ENCODE measurements at places on chromosomes 5 and 9.

GRCh38 chr5:123087173-123088030, 1.6 kb upstream of the PRDM6 start:
- no peak for DNase-seq

- DNase-seq, result no peak
Observed at GRCh38 chr5:98804066-98804465, 30.6 kb downstream of the RGMB start.

DNA sequence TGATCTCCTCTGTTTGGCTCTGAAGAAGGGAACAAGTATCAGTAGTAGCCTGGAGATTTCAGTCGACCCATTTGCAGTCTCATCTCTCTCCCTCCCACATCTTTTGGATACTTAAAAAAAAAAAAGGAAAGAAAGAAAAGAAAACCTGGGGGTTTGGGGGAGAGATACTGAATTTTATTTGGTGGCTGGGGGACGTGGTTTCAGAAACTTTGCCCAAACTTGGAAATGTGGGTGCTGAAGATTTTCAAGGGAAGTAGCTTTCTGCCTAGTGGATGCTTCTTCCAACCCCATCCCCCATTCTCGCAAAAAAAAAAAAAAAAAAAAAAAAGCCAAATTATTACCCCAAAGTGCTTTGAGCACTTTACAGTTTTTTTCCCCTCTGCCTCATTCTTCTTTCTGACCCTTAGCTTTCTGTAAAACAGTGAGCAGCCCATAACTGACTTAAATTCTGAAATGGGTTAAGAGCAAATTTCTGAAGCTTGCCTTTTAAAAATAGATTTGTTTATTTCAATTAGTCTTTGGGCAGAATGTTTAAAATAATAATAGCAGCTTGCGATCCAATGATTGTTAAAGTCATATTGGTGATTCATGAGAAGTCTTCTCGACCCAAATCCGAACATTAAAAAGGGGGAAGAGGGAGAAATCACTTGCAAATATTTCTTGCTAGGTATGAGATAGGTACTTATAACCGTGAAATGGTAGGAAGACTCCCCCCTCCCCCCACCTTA, 894 bp downstream of the FST start:
- no peak for DNase-seq

DNA sequence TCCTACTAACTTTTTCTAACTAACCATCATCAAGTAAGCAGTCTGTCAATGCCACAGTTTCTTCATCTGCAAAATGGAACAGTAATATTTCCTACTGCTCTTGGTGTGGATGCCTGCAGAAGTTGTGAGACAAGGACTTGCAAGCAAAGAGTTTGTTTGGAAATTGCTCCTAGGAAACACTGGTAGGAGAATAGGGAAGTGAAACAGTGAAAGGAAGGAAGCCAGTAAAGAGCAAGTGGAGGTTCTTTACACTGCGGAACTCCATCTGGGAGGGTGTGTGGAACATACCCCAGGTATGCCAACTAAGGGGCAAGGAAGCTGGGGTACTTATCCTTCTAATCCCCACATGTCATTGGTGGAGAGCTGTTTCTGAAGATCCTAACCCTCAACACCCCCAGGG, 119.9 kb downstream of the FOXD1 start:
- no peak for DNase-seq

GRCh38 chr9:12954441-12954840, 179.6 kb downstream of the LURAP1L start:
- DNase-seq, result no peak

DNA sequence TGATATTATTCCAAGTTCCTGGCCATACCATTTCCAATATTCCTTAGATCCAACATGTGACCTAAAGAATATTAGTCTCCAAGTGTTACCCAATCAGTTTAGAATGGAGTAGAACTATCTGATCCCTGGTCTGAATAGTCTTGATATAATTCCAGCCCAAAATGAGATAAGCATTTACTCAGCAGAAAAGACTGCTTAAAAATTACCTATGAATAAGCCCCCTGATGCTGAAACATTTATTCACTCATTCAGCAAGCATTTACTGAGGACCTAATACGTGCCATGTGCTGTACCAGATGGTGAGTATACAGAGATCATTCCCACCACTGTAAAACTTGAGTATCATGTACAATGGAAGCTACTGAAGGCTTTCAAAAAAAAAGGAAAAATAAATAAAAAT, 157.0 kb downstream of the FAM114A2 start:
- DNase-seq, result no peak

DNA sequence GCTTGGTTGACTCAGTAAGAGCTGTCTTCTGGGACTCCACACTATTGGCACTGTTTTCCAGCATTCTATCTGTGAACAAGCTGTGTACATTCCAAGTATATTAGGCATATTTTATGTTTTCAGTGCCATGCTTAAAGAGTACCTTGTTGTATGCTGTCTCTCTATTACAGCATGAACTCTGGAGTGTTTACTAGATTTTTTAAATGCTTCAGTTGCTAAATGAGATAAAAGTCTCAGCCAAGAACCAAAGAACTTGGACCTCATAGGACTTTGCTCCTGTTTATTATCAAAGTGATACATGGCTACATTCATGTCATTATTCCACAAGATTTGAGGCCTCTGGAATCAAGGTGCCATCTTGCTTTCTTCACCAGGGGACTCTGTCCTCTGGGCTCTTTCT, 167.2 kb downstream of the C9orf152 start:
- no peak for DNase-seq

DNA sequence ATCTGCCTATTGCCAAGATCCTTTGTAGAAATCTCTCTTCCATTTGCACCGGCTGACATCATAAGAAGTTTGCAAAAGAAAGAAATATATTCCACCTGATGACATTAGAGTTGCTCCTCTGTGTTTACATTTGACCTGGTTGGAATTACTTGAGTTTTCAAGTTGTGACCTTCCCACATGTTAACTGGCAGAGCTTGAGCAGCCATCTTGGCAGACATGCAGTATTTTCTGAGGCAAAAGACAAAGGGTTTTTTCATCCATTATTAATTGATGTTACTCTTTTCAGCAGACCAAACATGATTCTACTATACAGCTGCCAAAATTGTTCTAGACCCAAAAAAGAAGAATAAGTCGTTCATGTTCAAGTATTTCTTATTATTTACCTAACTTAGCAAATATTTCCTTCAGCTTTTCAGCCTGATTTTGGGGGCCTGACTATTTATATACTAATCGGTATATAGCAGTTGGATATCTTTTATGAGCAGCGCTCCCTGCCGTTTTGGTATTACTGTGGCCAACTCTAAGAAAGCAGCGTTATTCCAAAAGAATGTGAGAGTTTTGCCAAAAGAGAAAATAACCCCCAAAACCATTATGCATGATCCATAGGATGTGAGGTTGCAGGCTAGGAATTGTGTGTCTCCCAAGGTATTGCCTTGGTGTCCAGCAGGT, 212.9 kb downstream of the PBX3 start:
- no peak for DNase-seq

- no peak for DNase-seq
Observed at GRCh38 chr9:16387382-16387781, 483.1 kb downstream of the BNC2 start.

- peak; percentile 90 for DNase-seq
Observed at GRCh38 chr5:611731-612486, at the start of gene CEP72. CEP72 (plus strand) TSS chr5:612340; CDS start chr5:612362, 22 bp downstream.

- no peak for DNase-seq
Observed at GRCh38 chr5:96516631-96517071, 83.6 kb upstream of the PCSK1 start.

DNA sequence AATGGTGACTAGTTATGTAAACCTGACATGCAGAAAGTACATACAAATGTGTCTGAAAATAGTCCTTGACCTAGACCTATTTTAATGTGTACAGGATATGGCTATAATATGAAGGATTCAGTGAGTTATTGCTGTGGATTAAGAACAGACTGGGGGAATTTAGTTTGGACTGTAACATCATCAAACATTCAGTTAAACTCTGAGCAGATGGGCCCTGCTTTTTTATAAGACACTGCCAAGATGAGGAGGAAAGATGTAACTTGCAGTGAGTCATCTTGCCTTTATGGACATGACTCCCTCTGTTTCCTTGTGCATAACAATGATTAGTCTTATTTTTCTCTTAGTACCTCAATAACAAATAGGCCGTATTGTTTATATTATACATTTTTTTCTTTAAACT, 12.2 kb downstream of the PPP3R2 start:
- DNase-seq, result no peak

- no peak for DNase-seq
Observed at GRCh38 chr5:142826741-142827492, 56.7 kb downstream of the ARHGAP26 start.

GRCh38 chr5:83955916-83956315, 235.3 kb upstream of the HAPLN1 start:
- DNase-seq, result no peak

DNA sequence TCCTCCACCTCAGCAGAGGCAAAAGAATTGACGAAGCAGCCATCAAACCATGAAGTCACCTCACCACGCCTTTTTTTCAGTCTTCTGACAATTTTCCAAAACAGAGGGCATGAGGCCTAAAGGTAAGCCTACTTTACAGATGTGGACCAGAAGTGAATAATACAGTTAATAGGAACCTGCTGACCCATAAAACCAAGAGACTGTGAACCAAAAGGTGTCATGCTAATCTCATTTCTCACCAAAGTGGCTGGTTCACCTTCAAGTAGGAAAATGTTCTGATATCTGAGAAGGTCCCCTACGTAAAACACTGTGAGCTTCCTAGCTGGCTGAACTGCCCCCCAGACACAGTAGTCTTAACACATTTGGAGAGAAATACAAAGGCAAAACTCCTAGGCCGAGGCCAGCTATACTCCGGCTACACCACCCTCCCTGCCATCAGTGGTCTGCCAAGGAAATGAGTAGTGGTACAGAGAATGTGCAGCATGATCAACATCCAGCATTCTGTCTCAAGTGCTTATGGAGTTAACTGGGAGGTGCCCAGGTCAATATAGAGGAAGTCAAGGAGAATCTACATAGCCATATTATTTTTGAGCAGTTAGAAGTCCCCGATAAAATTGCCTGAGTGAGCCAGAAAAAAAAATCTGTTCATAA, 19.3 kb upstream of the F2RL2 start:
- DNase-seq, result no peak

DNA sequence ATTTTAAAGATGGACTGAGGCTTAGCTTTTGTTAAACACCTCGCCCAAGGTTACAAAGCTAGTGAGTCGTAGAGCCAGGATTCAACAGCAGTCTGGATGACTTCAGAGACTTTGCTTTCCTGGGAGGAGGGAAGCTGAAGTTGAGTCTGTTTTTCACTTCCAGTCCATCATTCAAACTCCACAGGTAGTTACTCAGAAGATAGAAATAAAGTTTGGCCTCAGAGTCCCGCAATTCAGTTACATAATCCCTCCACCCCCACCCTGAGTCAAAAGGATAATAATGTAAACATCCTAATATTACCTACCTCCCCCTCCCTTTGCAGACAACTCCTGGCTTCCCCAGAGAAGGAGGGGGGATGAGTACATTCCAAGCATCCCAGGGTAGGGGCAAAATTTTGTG, 8.1 kb downstream of the HBEGF start:
- no peak for DNase-seq

DNA sequence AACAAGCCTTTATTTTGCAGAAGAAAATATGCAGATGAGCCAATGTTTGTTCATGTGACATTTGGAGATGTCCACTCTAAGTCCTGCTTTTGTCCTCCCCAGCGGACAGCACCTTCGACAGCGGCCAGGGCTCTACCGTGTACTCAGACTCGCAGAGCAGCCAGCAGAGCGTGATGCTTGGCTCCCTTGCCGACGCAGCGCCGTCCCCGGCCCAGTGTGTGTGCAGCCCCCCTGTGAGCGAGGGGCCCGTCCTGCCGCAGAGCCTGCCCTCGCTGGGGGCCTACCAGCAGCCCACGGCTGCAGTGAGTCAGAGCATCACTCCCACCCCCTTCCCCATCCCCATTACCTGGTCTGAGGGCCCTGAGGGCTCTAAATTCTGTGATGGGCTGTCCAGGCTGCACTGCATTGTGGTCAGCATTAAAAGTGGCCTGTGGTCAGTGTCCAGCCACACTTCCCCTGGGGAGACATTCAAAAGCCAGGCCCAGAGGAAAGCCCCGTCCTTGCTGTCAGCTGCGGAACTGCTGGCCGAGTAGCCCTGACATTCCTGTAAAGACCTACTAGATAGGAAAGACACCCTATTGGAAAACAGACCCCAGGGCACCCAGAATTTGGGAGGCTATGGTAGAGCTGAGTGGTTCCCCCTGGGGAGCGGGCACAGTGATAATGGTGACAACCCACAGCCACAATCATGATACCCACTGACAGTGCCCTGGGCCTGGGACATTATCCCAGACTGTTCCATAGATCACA, 69.0 kb downstream of the WNK2 start:
- no peak for DNase-seq

DNA sequence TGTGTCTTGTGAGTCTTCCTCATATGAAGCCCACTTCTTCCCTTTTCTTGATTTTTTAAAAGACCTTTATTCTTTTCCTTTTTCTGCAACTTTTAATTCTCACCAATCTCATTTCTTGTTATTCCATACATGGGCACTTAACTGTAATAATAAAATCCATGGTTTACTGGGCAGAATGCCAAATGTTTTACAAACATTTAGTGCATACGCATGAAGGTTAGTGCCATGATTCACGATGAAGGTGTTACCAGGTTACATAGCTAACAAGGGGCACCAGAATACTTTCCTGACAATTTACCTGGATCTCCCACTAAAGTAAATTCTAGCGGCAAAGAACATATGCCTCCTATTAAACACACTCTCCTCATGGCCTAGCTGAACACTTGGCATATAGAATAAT, 28.5 kb downstream of the MAN2A1 start:
- DNase-seq, result no peak

DNA sequence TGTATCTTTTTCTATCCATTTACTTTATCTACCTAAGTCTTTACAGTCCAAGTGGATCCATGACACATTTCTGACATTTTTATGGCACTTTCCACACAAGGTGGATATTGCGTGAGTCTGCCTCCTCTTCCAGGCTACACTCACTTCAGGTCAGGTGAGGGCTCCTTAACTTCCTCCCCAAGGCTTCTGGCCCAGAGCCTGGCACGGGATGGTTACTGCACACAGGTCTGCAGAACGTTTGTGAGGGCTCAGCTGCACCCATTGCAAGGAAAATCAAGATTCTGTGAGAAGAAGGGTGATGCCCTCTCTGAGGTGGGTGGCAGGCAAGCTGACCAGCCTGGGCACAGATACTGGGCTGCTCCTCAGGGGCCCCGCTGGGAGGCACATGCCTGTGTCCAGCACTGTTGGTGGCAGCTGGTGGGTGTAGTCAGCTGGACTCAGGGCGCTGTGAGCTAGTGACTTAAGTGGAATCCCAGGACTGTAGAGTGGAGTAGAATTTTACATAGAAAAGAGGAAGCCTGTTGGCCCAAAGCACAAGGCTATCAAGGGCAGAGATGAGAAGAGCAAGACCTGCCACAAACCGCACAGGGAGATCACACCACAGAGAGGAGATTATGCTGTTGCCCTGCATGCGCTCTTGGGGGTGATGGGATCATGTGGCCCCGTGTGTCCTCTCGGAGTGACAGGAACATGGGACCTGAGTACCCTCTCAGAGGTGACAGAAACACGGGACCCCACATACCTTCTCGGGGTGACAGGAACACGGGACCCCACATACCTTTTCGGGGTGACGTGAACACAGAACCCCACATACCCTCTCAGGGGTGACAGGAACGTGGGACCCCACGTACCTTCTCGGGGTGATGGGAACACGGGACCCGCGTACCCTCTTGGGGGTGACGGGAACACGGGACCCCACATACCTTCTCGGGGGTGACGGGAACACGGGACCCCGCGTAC, 21.3 kb downstream of the AHRR start:
- DNase-seq, result no peak

- no peak for DNase-seq
Observed at GRCh38 chr5:21085791-21086190, 1097.8 kb upstream of the CDH18 start.

- no peak for DNase-seq
Observed at GRCh38 chr9:69030851-69031645, 4.5 kb upstream of the FXN start.

Measured in uterus (tissue), 4 donors.